ENCODE measurements at places on chromosomes 5 and 9.

DNA sequence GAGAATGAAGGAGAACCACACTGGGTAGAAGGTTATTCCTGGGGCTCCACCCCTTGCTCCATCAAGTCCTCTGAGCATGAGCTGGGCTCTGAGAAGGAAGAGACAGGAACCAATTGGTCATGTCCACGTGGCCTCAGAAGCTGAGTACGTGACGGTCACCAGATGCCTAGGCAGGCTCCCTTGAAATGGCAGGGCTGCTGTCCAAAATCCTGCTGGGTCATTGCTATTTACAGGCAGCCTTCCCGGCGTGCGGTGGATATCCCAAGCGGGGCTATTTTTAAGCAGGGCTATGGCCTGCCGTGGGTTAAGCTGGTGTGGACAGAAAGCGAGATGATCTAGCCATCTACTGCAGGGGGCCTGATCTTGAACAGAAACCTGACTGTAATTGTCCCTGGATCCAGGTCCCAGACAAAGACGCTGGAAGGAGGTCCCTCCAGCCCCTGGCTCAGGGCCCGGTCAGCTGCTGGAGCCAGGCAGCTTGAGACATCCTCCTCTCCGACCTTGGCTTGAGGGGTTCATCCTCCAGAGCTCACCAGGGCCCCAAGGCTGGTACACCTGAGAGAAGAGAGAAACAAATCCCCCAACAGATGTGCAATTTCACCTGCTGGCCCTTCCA is 550 bp upstream of the CKMT2 start:
- no peak for DNase-seq

DNA sequence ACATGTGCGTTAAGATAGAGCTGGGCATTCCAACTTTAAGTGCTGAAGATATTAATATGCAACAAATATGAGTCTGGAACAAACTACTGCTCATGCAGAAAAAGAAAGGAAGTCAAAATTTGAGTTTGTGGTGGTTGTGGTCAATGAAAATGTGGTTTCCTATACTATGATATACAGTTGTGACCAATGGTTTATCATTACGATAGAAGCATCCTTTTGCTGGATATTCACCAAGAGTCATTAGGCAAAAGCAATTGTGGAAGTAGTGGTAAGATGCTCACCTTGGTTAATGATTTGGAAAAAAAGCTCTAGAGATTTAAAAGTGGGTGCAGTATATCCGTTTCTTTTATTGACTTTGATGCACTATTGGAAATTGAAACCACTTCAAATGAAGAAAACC is 1007.0 kb downstream of the NR2F1-AS1 start:
- DNase-seq: no peak

- no peak for DNase-seq
These were observed 140.3 kb upstream of the RASA1 start for GRCh38 chr5:87127426-87127825.

- no peak for DNase-seq
These were observed 32.3 kb upstream of the SPATA31E1 start for GRCh38 chr9:87850391-87850790.

GRCh38 chr9:137738703-137739102 is 119.9 kb downstream of the EHMT1 start:
- DNase-seq: no peak

DNA sequence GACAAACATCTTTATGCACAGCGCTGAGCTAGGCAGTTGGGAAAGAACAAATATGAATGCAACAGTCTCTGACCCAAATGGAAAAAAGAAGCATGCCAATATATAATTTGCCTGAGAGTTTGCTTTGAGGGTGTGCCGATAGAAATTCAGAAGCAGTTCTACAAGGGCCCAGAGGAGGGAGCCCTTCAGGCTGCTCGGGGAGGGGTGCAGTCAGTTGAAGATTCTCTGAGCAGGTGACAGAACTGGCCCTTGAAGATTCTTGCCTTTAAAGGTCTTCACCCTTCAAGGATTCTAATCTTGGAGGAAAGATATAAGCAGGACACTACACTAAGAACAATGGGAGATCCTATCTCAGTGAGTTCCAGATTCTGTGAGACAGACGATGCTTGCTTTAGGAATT is 3.7 kb upstream of the PAPPA start:
- DNase-seq: no peak

GRCh38 chr5:6405591-6405990 is 27.2 kb upstream of the MED10 start:
- no peak for DNase-seq

GRCh38 chr5:15020736-15021135 is 149.2 kb upstream of the ANKH start:
- DNase-seq: no peak

DNA sequence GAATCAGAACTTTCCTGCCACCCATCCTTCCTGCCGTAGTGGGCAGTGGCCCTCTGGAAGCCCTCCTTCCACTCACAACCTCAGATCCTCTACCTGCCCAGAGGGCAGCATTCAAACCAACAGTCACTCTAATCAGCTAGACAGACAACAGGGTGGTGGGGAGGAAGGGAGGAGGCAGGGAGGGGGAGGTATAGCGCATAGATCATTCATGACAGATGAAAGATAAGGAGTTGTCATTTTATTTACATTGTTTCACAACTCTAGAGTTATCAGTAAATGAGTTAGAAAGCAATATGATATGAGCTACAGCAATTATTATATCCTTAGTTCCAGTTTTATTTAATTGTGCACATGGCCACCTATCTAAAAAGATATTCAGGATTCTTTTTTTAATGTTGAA is 852 bp downstream of the IL9 start:
- DNase-seq: no peak

- no peak for DNase-seq
These were observed 236.5 kb upstream of the TRIM32 start for GRCh38 chr9:116450378-116451139.

DNA sequence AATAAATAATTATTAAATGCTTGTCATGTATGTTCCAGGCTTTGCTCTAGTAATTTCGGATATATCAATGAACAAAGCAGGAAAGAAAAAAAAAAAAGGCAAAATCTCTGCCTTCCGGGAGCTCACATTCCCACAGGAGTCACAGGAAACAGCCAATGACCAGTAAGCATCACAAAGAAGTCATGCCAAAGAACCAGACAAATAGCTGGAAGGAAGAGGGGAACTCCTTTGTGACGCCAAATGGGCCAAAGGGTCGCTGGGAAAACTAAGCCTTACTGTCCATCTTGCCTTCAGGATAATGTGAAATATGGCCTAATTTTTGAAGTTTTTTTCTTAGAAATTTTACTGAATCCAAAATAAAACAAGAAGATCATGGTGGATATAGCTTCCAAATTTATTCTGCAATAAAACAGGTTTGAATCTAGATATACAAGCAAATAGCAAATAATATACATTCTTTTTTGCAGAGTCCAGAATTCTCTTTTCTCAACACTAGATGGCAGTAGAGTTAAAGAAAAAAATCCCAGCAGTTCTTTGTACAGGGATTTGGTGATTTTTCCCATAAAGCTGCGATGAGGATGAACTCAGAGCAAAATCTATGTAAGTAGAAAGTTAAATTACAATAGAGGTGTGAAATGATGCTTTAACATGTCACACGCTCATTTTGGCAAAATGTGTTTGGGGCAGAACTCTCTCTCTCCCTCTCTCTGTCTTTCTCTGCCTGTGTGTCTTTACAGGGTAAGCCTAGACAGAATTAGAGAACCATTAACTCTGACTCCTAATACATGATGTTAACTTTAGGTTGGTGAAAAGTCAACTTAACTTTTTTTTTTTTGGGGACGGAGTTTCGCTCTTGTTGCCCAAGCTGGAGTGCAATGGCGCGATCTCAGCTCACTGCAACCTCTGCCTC is 60.0 kb upstream of the TUT7 start:
- DNase-seq: no peak

DNA sequence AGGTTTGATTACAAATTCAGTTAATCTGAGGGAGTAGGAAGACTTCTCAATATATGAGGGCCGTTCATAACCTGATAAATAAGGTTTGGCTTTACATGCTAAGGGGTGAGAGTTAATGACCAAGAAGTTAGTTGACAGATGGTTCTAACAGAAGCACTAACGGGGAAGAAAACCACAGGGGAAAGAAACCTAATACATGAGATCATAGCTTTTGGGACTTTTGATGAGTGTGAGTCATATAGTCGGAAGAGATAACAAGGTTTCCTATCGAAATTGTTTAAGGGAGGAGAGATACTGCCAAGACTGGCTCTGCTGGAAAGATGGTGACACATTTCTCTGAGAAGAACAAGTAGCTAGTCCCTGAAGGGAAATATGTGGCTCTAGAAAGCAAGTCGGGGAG is 140.1 kb downstream of the COX7C start:
- no peak for DNase-seq

GRCh38 chr9:69549310-69550202 is 122.6 kb downstream of the APBA1 start:
- DNase-seq: no peak

- DNase-seq: no peak
These were observed 9.3 kb downstream of the PHF2 start for GRCh38 chr9:93585695-93586094.

GRCh38 chr9:116859763-116860162 is 172.7 kb downstream of the TRIM32 start:
- DNase-seq: no peak

DNA sequence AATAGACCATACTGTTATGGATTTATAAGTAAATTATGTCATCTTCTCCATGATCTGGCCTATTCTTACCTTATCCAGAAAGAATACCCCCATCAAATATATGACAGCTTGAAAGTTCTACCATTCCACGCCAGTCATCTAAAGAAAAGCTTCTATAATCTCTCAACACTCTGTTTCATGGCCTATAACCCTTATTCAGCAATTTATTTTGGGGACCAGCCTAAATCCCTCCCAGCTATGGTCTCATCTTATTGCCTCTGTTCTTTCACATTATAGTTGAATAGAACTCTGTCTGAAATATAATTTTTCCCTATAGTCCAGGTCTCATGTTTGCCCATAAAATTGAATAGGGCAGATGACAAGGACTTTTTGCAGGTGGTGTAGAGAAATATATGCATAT is 2387.6 kb upstream of the WWC1 start:
- no peak for DNase-seq

GRCh38 chr5:97764700-97765099 is 581.7 kb upstream of the RIOK2 start:
- DNase-seq: no peak

DNA sequence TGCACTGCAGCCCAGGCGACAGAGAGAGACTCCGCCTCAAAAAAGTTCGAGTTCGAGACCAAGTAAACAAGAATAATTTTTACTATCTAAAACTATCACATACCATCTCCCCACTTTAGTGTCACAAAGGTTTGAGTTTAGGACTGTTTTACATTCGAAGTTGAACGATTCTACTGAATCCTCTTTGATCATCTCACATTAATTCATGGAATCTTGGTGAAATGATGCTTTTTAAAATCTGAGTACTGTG is 715 bp upstream of the RPS6 start:
- DNase-seq: no peak

GRCh38 chr5:124287813-124288212 is 458.6 kb downstream of the ZNF608 start:
- DNase-seq: no peak

- no peak for DNase-seq
These were observed 25.9 kb upstream of the AP3B1 start for GRCh38 chr5:78320401-78320800.

DNA sequence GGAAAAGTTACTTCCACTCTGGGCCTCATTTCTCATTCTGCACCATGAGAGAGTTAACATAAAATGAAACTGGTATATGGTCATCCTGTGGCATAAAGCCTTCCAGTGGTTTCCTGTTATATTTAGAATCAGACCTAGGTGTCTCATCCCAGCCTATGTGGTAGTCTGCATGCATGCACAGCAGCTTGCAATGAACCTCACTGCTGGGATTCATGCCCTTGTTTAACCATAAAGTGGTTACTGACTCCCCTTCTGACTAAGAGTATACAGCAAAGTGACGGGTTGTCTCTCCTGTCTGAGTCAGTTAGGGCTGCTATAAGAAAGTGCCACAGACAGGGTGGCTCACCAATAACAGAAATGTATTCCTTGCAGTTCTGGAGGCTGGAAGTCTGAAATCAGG is 14.7 kb upstream of the TDRD7 start:
- DNase-seq: no peak

DNA sequence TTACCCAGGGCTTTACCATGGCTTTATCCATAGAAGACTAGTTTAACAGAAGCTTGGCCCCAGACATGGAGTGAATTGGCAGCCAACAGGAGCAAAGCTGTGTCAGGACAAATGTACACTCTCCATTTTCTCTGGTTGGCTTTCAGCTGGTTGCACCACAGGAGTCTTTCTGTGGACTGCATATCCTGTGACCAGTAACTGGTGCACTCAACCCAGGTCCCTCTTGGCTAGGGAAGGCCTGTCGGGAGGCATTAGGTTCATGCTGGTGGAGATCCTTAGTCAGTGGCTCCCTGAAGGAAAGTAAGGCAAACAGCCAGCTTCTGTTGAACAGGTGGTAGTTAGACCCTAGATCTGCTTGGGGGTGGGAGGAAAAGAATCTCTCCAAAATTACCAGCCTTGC is 146.9 kb upstream of the TLX3 start:
- DNase-seq: no peak

DNA sequence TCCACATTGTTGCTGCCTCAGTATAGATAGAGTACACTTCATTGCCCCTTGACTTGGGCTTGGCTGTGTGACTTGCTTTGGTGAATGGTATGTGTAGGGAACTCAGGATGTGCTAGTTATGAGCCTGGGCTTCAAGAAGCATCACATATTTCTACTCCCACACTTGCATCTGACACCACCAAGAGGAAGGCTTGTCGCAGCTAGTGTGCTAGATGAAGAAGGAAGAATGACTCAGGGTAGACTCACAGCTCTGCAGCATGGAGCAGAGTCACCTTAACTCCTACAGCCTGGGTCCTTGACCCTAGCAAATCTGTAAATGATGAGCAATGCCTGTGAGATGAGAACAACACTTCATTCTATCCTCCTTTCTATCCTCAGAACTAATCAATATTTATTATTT is 261.8 kb downstream of the ASTN2 start:
- no peak for DNase-seq

DNA sequence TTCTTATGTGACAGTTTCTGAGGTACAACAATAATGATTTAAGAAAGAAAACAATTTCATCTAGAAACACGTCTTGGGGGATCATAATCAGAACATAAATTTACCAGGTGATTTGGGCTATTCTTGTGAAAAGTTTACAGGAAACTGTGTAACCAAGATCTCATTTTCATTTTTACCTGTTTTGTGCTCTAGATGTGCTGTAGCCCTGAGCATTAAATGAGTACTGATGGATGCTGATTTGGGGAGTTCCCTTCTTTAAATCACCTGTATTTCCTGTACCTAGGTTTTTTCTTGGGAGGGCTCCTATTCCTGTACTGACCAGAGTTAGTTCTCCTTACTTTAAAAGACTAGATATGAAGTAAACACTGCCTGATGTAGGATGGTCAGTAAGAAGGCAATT is 12.7 kb downstream of the MATR3 start:
- no peak for DNase-seq

GRCh38 chr5:37724395-37725125 is 115.3 kb downstream of the GDNF start:
- no peak for DNase-seq

DNA sequence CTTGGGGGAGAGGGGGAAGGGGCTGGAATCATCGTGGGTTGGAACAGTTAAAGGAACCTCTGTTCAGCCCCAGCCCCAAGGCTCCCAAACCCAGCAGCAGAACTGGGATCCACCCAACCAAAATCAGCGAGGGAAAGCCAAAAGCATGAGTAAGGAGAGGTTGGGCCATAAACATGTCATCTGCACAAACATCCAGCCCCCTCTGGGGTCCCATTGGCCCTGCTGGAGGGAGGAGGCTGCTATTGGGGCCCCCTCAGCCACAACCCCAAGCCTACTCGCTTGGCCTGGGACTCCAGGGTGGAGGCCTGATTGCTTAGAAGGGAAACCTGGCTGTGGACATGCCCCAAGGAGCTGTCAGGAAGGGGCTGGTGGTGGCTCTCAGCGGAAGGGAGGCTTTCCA is 154.9 kb downstream of the FGF18 start:
- no peak for DNase-seq
